ENCODE measurements at places on chromosomes 16 and 17.

DNA sequence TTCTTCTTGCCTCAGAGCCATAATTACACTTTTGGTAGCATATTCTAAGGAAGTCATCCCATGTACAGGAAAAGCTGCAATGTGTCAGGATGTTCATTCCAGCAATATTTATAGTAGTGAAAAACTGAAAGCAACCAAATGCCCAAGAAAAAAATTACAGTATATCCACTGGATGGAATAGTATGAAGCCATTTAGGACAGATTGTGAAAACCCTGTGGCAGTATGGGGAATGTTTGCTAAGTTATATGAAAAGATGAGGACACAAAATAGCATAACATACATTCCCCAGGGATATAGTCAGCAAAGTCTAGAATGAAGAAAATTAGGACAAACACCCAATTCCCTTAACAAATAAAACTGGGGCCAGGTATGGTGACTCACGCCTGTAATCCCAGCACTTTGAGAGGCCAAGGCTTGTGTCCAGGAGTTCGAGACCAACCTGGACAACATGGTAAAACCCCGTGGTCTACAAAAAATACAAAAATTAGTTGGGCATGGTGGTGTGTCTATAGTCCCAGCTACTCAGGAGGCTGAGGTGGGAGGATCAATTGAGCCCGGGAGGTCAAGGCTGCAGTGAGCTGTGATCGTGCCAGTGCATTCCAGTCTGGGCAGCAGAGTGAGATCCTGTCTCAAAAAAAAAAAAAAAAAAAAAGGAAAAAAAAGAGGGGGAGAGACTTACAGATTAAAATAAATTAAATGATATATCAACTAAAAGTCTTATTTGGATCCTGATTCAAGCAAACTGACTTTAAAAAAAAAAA lies 2.3 kb downstream of the LRRC3C start:
- DNase-seq = no peak

GRCh38 chr17:78359321-78359996 lies 418 bp downstream of the SOCS3 start:
- DNase-seq = no peak

DNA sequence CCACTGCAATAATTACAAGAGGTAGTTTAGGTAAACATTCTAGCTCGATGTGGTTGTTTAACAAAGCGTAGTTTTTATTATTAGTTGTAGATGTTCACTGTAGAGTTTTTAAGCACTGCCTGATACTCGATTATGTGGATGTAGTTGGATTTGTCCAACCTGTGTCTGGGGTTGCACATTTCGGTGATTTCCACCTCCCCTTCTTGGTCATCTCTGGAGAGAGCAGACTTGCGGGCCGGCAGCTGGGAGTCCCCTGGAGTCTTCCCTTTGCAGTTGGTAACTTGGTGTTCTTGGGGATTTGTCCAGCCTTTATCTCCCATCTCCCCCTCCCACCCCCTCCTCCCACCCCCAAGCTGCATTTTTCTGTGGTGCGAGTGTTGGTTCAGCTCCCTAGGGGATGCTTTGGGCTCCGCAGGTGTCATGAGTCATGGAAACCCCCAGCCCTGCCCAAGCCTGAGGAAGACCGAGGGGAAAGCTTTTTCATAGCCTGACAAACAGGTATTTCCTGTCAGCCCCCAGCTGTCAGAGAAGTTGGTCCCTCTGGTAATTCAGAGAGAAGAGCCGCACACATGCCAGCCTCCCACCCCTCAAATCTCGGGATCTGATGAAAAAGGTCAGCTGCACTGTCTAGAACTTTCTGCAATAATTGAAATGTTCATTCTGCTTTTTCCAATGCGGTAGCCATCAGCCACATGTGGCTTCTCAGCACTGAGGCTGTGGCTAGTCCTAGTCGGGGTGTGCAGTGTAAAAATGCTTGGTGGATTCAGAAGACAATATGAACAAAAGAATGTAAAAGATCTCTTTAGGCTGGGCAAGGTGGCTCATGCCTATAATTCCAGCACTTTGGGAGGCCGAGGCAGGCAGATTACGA lies 50.3 kb downstream of the KSR1 start:
- no peak for DNase-seq

GRCh38 chr16:87407511-87408112 lies 15.5 kb downstream of the MAP1LC3B start:
- DNase-seq = no peak

GRCh38 chr17:81940538-81941483 lies 3.7 kb upstream of the PYCR1 start:
- no peak for DNase-seq

DNA sequence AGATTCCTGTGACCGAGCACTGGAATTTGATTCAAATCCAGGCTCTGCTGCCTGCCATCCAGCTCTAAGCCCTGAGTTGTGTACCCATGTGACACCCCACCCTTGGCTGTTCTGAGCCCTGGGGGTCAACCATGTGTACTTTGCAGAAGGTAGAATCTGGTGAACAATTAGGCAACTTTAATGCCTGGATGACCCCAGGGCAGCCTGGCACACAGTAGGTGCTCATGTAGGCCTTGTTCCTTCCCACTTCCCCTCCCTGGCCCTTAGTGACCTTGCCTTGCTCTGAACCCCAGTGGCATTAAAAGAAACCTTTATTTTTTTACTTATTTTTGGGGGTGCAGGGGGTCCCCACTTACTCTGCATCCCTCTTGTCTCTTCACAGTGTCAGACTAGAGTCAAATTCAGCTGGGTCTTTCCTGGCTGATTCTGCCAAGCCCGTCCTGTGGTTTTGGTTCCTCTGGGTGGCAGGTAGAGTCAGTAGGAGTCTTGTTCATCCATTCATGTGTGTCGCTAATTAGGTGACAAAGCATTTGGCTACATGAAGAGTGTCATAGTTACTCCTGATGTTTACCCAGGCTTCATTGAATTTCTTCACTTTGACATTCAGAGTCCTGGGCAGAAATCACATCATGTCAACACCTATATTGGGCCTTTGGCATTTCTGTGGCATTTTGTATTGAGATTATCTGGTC lies 89.1 kb downstream of the PLCG2 start:
- DNase-seq = no peak

GRCh38 chr16:83044589-83044988 lies 417.8 kb downstream of the CDH13 start:
- DNase-seq = no peak

DNA sequence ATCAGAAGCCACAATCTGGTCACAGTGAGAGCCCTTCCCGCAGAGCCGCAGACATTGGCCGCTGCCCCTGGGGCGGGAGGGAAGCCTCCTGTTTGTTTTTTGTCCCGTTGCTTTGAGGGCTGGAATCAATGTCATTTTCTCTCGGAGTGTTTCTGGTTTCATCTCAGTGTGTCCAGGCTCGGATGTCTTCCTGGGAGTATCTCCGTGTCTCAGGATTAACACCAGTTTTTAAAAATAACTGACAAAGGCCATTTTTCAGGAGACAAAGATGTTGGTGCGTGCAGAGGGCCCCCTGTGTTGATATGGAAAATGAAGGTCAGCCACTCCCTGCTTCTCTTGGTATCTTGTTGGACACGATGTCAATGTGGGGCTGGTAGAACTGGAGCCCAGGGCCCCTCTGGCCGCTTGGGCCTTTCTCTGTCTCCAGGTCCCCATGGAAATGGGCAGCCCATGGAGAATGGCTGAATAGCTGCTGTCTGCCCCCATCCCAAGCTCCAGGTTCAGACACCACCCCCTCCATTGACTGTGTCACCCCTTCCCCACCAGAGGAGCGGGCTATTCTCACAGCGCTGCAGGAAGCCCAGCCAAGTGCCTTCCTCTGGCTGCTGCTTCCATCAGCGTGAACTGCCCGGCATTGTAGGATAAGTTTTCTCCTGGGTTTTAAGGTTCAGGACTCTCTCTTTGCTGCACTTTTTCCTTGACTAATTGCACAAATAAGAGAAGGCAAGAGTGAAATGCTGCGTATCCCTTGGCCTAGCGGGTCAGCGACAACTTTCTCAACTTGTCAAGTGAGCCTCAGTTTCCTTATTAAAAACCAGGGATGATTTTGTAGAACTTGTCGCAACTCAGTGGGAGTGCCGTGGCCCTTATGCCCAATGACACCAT lies 72.2 kb upstream of the METTL9 start:
- no peak for DNase-seq

- DNase-seq = no peak
These were observed 3.0 kb upstream of the CHD3 start for GRCh38 chr17:7885367-7886226.

DNA sequence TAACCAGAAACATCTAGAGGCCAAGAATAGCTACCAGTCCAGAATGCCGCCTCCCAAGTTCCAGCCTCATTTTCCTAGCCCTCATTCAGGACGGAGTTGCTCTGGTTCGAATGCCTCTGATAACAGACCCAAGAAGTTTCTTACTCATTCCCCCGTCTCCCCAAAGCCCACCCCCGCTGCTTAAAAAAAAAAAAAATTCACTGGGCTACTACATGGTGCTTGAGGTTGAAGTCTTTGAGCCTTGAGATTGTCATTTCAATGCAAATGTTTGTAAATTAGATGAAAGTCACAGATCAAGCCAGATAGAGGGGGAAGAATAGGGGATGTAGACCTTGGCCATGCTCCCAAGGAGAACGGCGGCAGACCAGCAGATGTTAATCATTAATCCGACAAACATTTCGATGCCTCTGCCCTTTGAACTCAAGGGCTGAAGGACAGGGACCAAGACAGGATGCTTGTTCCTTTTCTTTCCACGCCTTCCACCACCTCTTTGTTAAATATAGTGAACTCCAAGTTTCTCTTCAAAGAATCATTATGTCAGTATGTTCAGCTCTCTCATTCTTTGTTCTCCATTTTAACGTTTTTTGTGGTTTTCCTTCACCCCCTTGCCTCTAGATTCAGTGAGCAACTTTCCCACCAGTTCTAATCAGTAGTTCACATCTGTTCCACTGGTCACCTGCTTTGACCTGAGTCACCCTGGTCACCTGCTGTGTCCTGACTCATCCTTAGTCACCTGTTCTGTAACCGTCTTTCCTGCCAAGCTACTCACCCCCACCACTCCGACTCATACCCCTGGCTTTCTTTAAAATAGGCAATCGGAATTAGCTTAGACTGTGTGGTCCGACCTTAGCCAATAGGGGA lies 190.3 kb downstream of the CPPED1 start:
- DNase-seq = no peak

DNA sequence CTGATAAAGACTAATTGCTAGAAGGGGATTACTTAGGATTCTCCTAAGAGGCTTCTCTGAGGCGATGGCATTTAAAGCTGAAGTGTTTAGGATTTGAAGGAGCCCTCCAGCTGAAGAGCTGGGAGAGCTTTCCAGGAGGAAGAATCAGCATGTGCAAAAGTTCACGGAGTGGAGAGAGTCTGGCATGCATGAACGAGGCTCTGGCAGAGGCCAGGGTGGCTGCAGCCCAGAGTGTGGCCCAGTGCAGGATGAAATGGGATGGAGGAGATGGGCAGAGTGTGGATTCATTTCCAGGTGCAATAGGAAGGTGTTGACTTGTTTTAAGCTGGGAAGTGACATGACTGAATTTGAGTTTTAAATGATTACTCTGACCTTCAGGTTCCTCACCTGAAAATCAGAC lies 249.0 kb upstream of the CCL2 start:
- no peak for DNase-seq

GRCh38 chr17:29948448-29949215 lies 7.2 kb downstream of the EFCAB5 start:
- DNase-seq = no peak

GRCh38 chr17:61366076-61366714 lies 33.4 kb upstream of the TBX2 start:
- peak; percentile 15 for DNase-seq

DNA sequence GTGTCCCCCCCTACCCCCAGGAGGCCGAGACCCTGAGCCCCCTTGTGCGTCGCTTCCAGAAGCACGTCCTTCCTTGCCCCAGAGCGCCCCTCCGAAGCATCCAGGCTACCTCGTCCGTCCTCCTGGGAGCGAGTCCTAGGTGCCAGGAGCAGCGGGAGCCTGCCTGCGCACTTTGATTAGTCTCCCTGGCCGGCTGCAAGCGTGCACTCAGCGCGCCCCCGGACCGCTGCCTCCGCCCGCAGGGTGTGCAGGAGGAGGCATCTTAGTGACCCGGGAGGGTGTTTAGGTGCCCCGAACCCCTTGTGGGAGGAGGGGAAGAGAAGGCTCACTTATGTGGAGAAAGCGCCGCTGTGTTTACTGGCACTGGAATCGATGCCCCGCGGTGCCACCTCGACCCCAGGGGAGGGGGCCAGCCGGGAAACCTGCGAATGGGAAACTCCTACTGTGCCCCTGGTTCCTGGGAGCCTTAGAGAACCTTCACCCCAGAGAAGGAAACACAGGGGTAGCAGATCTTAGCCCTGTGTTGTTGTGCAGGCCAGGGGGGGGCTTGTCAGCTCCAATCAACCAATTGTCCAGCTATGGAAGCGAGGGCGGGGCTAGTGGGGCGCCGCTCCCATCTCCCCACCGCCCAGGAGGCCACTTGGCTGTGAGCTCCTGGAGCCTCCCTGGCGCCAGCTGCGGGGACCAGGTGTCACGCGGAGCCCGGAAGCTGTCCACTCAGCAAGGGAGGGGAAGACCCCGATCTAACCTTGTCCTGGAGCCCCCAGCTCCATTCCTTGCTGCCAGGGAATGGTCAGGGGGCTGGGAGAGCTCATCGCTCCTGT lies 922.8 kb upstream of the EEF2KMT start:
- no peak for DNase-seq

Data from NCI-H1436 (cell line).